Renal cortical epithelial cell (primary cell): ENCODE measurements at places on chromosomes 5 and 9.

GRCh38 chr5:14086261-14086660 lies 56.9 kb upstream of the TRIO start:
- peak; percentile 62 for DNase-seq

DNA sequence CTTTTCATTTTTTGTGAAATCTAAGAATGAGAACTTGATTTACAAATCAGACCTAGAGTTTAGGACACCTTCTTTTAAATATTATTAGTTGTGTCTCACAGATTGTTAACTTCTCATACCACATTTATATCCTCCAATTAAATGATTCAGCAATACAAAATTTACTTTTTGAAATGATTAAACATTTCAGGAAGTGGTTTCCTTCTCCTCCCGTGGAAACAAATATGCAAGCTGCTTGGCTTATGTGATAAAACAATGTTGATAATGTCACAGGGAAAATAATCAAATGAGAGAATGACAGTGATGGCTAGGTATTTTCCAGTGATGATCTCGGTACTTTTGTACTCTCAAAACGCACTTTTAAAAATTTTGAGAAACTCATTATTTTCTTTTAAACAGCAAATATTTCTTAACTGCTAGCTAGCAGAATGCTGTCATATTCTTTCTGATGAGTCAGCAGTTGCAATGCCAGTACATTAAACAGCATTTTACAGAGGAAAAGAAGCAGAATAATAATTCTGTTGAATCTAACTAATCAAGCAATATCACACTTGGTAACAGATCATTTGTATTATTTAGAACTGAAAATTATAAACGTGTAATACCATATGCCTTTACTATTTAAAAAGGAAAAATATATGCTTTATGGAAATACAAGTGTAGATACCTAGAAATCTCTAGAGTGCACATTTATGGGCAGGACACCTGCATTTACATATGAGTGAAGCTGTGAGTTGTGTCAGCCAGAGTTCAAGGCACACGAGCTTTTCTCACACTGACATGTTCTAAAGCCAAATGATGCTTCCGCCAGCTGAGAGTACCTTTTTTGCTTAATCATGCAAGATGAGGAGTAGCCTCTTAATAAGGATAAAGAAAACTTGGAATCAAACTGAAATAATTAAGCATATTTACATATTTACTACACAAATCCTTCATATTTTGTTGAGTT lies 53.6 kb upstream of the CDH18 start:
- no peak for DNase-seq

DNA sequence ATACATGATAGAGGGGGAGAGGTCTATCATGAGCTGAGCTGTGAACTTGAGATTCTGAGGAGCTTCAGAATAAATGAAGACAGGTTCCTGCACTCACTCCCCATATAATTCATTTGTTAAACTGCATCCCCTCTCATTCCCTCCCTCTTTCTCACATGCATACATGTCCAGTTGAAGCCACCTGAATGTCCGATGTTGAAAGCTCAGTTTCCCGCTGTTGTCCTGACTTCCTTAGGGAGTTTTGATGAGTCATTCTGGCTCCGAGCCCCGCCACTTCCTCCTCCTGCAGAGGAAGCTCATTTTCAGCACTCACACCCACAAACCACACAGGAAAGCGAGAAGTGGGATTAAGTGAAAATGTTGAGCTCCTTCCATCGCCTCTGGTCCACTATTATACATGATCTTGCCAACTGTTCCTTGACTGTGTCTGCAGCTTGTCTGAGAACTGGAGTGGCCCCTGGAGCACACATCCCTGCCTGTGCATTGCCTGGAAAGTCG lies 121.2 kb downstream of the CEMIP2 start:
- peak; percentile 84 for DNase-seq

- DNase-seq: no peak
Measured at GRCh38 chr9:17881371-17881770, 302.5 kb downstream of the SH3GL2 start.

- DNase-seq: no peak
Measured at GRCh38 chr5:37283214-37283820, 34.1 kb upstream of the CPLANE1 start.

DNA sequence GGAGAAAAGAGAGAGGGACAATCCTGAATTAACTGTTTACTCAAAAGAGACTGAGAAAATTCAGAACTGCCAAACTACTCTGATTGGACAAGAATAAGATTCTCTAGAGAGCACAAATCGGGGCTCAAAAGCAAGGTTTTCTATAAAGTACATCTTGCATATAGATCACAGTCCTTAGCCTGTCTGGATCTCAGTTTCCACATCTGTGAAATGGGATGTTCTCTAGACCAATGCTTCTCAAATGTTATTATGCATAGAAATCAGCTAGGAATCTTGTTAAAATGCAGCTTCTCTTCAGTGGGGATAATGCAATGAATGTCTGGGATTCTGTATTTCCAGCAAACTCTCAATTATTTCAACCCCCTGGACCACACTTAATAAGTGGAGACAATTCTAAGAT lies 231.6 kb downstream of the ESM1 start:
- no peak for DNase-seq

DNA sequence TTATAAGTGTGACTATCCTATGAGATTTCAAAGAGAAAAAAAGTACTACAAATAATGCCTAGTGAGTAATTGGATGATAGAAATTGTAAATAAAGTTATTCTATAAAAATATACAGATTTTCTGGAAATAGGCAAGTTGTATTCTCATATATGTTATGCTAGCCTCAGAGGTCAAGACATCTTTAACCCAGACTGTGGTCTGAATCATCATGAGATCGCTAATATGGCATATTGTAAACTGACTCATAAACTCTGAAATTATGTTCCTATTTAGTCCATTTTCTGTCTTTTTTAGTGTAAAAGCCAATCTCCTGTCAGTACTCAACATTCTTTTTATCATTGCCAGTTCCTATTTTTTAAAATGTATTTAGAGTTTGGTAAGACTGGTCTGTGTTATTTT lies 14.2 kb downstream of the LOX start:
- no peak for DNase-seq

- no peak for DNase-seq
Measured at GRCh38 chr9:129876815-129877214, 41.6 kb downstream of the USP20 start.

DNA sequence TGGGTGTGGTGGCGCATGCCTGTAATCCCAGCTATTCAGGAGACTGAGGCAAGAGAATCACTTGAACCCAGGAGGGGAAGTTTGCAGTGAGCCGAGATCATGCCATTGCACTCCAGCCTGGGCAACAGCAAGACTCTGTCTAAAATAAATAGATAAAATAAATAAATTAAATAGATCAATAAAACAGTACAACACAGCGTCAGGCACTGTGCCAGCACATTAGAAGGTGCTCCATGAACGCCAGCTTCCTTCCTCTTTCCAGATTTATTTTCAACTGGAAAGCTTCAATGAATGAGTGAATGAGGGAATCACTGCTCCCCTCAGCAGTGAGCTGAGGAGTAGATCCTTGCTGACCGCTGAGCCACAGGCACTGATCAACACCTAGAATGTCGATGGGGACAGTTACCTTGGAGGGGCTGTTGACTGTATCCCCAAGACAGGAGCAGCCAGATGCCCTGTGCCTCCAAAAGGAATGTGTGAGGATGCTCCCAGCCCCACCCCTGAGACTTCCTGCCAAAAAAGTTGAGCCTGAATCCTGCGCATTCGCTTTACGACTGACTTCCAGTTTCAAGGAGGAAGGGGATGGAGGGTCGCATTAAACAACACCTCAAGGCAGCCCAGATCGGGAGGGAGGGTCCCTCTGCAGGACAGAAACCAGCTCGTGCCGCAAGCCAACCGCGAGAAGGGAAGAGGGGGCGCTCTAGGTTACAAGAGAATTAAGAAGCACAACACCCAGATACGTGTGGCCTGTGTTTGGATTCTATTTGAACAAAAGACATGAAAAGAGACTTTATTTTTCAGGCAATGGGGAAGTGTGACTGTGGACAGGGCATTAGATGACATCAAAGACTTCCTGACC lies 54.0 kb upstream of the CNOT6 start:
- no peak for DNase-seq

- peak; percentile 94 for DNase-seq
Measured at GRCh38 chr9:35688558-35689541, 875 bp downstream of the TPM2 start.

- no peak for DNase-seq
Measured at GRCh38 chr9:137162505-137163364, 7.1 kb downstream of the LRRC26 start.

GRCh38 chr5:141517312-141517711 lies 28.4 kb downstream of the PCDHGC5 start:
- no peak for DNase-seq

GRCh38 chr5:80072103-80073073 lies 37.2 kb downstream of the THBS4 start:
- DNase-seq: no peak

DNA sequence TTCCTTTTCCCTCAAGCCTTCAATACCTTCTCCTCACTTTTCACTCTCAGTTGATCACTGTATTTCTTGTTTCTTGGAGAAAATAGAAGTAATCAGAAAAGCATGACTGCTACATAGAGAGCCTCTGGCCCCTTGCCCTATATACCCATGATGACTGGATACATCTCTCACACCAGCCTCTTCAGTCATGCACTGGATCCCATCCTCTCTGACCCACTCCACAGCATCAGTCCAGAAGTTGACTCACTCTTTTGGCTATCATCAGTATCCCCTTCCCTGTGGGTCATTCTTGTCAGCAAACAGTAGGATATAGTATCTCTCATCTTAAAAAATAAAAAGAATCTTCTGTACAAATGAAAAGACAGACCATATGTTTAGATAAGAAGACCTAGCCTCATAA lies 32.9 kb downstream of the PTCD2 start:
- DNase-seq: no peak

DNA sequence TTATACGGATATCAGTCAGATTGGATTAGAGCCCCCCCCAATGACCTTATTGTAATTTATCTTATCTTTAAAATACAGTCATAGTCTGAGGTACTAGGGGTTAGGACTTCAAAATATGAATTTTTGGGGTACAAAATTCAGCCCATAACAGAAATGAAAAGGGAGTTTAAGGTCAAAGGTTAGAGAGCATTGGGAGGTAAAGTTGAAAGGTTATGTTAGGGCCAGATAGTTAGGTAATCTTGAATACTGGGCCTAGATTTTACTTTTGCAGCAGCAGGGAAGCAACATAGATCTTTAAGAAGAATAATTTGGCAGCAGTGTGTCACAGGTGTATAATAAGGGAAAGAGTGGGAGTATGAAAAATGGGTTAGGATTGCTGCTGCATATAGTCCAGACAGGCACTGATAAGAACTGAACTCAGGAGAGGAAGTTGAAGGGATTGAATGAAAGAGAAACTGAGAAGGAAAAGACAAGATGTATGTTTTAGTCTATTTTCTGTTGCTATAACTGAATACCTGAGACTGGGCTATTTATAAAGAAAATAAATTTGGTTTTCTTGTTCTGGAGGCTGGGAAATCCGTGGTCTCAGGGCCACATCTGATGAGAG lies 10.7 kb upstream of the GCNT4 start:
- no peak for DNase-seq

DNA sequence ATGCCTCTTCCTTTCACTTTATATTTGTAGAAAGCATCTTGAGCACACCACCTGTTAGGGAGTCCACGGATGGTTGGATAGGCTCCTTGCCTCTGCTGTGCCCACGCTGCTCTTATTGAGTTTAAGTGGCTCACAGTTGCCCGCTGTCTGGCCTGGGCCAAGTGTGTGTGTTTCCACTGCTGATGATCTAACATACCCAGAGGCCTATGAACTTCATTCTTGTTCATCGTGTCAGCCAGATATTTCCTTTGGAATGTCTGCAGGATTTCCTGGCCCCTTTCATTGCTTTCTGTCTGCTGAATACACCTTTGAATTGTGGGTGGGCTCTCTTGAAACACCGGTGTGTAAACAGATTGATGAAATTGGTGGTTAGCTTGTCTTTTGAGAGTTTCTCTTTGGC lies 46.6 kb downstream of the MVB12B start:
- peak; percentile 52 for DNase-seq

DNA sequence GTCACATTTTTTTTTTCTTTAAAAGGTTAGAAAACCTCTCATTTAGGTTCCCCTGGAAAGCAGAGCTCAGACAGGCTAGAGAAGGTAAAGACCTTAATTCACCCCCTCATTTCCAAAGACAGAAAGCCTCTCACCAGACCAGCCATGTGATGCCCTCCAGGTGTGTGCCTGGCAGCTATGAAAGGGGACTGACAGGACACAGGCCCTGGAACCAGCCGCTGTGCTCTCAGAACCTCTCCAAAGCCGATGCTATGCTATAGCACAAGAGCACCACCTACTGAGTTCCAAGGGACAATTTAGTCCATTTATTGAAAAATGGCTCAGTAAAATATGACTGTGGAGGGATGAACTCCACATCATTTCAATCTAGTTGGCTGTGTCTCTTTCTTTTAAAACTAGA lies 48.8 kb downstream of the FANCC start:
- DNase-seq: peak; percentile 52

DNA sequence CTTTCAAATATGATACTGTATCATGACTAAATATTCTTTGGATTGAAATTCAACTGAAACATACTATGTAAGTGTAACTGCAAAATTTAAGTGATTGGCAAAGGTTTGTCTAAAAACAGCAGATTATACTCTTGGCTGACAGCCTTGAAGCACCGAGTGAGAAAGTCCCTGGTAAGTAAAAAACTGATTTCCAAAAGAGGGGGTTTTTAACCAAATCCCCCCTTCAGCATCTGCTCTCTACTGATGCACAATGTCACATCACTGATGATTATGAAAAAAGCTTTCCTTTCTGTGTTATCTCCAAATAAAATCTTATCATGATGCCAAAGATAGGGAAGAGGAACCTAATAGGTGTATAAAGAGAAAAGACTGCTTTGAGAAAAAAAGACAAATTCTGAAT lies 141.0 kb downstream of the MEF2C start:
- no peak for DNase-seq

GRCh38 chr9:126688617-126689016 lies 74.9 kb downstream of the LMX1B start:
- no peak for DNase-seq

DNA sequence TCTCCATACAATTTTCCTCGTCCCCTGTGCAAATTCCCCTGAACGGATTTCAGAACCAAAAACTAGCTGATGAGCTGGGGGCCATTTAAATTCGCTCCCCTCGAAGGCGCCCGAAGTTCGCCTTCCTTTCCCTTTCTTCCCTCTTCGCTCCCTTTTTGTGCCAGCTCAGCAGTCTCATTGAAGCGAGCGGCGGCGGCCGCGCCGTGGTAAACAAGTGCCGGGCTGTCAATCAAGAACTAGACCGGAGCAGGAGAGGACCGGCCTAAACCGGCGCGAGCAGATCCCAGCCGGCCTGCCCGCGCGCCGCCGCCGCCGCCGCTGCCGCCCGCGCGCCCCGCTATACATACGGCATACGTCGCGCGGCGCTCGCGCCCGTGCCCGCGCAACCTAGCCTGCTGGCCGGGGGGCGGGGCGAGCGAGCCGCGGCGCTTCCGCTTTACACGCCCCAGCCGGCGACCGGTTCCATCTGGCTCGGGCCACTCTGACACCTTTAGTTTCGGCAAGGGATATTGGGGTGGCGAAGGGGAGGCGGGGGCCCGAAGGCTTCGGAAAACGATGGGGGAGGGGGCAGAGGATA lies 3.1 kb downstream of the ARRDC3 start:
- DNase-seq: peak; percentile 69
